Liver (tissue), 10 donors: ENCODE measurements at places on chromosomes 1 and 21. TPM values are rescaled to one million over a fixed set of nuclear protein-coding genes. Genes with fewer than 3 reads are reported as not detected.

Gene PLA2G2D
- 0.06 TPM for polyA plus RNA-seq

Gene OR2AK2
- polyA plus RNA-seq = not detected

Gene BMP8B
- polyA plus RNA-seq = 0.19 TPM

Gene ZNF670
- polyA plus RNA-seq = 1.3 TPM

Gene NUDC
- polyA plus RNA-seq = 50.7 TPM

Gene FCER1G
- polyA plus RNA-seq = 46.1 TPM

Gene TTC39A
- 0.32 TPM for polyA plus RNA-seq

Gene LAD1
- 12.5 TPM for polyA plus RNA-seq
